ENCODE measurements at places on chromosomes 13 and 19.
A peak's percentile ranks its signal among the peaks of the same experiment; 100 is the strongest.

- no peak for DNase-seq
These were observed 39.2 kb downstream of the KCNC3 start for GRCh38 chr19:50290011-50290410.

DNA sequence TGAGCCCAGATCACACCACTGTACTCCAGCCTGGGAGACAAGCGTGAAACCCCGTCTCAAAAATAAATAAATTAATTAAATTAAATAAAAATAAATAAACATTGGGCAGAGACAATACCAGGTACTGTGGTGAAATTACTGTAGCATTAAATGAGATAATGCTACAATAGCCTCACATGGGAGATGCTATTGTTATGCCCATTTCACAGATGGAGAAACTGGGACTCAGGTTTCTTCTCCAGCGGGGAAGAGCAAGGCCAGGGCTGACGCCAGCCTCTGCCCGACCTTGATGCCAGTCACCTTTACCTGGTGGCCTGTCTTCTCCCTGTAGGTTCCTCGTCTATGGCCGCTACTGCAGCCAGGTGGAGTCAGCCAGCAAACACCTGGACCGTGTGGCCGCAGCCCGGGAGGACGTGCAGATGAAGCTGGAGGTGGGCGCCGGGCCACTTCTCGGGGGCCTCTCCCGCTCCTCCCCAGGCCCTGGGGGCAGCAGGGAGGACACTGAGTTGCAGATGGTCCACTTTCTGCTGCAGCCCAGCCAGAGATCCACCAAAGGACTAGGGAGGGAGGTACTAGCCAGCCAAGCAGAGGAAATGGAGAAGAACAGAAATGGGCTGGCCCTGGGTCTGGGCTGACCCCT, 53.9 kb downstream of the VAV1 start:
- DNase-seq: no peak

DNA sequence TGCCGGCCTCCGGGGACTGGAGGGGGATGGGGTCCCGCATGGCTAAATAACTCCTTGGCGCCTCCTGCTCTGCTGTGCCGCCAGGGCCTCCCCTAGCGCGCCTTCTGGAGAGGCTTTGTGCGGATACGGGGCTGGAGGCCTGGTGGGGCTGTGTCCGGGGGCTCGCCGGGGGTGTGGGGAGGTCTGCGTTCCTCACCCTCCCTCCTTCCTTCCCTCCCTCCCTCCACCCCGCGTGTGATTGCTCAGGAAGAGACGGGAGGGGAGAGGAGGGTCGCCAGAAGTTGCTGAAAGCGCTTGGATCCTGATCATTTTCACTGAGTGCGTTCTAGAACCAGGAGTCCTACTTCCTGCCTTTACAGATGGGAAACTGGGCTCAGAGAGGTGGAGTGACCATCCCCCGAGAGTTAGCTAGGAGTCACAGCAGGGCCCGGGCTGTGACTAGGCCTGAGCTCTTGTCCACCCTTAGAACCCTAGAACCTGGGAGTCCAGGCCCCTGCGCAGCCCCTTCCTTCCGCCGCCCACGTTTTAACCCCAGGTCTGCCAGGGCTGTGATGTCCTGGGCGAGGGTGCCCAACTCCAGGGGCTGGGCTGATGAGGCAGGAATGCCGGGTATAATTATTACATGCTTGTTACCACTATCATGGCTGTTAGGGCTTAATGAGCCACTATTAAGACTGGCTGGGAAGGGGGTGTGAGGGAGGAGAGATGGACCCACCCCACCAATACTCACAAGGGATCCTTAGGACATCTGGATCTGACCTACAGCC, 782 bp upstream of the JUND start:
- DNase-seq: peak; percentile 48

- no peak for DNase-seq
These were observed 17.5 kb downstream of the ZC3H13 start for GRCh38 chr13:46035066-46035465.

- DNase-seq: no peak
These were observed 63.4 kb downstream of the INSR start for GRCh38 chr19:7230826-7231225.

- DNase-seq: peak; percentile 44
These were observed 669 bp downstream of the GADD45B start for GRCh38 chr19:2476451-2477140.

DNA sequence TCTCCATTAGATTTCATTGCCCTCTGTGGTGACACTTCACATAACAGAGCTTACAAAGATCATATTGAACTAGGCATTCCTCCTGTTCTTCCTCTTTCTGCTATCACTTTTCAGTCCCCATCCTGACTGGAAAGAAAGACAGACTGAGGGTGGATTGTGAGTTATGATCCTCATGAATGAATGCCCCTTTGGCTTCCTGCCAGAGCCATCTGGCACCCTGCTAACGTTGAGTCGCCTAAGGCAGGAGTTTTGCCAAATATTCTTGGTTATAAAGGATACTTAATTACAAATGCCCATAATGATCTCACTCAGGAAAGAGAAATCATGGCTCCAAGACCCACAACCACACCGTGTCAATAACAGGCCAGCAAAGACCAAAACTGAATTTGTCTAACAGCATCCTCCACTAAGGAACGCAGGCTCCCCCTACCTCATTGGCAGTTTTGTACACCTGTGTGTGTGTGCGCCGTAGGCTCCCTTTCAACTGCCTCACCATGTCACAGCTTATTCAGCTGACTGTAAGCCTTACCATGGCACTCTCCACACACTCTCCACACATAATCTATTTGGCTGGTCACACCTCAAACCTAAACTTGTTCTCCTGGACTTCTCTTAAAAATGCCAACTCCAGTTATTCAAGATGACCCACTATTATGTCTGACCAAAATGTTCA, 15.5 kb downstream of the ZNF211 start:
- DNase-seq: no peak

DNA sequence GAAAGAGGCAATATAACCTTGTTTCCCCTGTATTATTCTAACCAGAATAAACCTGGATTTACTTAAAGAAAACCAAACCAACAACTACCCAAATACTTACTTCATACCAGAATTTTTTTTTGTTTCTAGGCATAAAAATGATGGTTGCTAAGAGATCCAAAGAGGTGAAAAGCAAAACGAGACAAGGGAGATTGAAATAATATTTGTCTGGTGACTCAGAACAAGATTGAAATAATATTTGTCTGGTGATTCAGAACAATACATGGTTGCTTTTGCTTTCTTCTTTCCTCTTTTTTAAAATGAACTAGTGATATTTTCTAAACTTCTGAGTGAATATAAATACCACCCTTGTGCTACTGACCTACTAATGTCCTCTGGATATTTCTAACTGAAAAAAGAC, 592.9 kb downstream of the KCTD12 start:
- DNase-seq: peak; percentile 13

DNA sequence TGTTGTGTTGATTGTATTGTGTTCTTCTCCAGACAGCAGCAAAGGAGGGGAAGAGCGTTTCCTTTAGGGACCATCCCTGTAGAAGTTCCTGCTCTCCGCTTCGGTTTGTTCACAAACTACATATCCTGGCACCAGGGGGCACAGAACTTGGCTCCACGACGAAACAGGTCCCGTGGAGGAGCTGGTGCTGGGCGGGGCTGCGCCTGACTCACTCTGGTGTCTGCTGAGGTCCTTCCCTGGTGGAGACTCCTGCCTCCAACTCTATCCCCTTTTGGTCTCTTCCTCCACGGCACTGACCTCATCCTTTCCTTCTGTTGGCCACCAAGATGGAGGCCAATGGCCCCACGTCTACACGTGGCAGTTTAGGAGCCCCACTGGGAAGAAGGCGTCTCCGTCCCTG, 14.7 kb downstream of the TMPRSS9 start:
- DNase-seq: no peak

- DNase-seq: peak; percentile 61
These were observed 299.0 kb downstream of the KLF12 start for GRCh38 chr13:73835138-73835721.

DNA sequence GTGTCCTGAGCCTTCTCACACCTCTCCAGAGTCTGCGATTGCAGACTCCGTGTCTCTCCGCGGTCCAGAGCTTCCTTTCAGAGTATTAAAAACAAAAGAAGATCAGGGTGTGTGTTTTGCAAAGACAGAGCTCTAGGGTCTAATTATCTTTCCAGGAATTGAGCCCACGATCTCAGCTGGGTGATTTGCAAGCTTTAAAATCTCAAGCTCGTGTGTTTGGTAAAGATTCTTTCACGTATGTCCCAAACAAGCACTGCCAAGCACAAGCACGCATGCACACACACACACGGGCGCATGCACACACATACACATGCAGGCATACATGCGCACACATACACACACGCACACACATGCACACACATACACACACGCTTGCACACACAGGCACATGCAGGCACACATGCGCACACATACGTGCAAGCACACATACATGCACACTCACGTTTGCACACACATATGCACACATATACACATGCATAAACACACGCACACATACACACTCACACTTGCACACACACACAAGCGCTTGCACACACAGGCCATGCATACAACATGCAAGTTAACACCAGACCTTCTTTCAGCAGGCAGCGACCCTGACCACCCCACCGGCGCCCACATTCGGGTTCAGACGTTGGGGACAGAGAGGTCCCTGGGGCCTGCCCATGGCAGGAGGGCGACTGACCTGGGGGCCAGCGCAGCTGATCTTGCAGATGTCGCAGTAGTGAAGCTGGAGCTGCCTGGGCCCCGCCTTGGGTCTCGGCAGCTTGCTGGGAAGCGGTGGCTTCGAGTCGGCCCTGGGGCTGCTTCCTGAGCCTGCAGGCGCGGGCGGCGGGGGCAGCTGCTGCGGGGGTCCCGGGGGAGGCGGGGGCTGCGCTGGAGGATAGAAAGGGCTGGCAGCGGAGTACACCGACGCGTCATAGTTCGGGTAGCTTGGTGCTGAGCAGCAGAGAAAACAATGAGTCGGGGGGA, 37.9 kb downstream of the ZFR2 start:
- DNase-seq: no peak

DNA sequence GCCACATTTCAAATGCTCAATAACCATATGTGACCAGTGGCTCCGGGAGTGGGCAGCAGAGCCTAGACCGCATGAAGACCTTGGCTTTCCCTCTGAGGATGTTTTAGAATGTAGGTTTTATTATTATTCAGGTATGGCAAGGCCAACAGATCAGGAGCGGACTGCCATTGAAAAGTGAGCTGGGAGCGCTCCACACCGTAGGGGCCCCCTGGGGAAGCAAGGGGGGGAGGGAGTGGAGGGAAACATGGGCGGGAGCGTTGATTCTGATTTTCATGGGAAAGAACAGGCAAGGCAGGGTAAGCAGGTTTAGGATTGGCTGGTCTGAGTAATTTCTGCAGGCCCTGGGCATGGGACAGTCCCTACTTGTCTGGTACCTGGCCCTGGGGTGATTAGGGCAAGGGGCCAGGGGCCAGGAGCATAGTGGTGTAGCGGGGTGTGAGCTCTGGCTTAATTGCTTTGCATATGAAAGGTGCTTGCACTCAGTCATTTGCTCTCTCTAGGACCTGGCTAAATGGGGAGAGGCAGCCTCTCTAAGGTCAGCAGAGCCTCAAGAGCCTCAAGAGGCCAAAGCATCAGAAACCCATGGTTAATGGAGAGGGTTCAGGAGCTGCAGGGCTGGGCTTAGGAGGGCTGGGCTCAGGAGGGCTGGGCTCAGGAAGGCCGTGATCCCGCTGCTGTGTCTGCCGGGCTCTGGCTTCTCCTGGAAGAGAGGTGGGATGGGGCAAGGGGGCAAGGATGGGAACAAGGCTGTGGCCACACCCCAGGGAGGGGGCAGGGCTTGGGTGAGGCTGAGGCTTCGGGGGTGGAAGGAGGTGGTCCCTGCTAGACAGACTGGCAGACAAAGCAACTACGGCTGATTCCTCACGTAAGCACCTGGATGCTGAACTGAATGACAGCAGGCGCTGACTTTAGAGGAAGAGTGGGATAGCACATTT, 82.0 kb upstream of the WASF3 start:
- no peak for DNase-seq

DNA sequence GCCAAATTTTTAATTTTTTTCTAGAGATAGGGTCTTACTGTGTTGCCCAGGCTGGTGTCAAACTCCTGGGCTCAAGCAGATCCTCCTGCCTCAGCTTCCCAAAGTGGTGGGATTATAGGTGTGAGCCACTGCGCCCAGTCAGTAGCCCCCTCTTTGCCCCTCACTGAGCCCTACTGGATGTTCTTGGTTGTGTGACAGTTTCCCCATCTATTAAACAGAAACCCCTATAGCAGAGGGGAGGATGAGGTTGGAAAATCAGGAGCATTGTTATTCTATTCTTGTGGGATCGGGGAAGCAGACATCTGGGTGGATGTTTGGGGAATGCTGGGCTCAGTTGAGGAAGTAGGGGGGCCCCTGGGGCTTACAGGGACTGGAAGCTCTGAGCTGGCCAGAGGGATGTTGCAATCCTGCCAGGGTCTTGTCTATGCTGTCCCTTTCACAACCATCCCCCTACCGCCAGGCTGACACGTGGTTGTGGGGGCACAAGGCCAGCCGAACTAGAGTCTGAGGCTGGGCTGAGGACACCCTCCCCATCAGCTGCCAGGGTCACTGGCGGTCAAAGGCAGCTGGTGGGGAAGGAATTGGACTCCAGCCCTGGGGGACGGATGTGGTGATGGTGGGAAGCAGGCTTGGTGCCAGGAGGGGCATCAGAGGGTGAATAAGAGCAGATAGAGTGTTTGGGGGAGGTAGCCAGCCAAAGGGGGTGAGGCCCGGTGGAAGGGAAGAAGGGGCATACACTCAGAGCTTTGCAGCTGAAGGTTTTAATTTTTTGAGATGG, 10.9 kb downstream of the APOC1 start:
- DNase-seq: no peak

GRCh38 chr13:32845952-32846950, 170.0 kb upstream of the KL start:
- DNase-seq: no peak

GRCh38 chr19:51576850-51577249, 5.8 kb downstream of the ZNF175 start:
- no peak for DNase-seq

GRCh38 chr19:29367791-29368222, 154.9 kb upstream of the UQCRFS1 start:
- no peak for DNase-seq

DNA sequence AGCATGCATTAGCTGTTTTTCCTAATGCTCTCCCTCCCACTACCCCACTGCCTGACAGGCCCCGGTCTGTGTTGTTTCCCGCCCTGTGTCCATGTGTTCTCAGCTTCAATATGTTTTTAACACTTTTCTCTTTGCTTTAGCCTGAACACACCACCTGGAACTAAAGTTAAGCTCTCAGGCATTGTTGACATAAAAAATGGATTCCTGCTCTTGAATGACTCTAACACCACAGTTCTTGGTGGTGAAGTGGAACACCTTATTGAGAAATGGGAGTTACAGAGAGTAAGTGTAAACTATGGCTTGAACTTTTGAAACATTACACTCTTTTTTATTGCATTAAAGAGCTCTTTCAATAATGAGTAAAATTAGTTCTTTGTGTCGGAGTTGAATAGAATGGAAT, 70.1 kb downstream of the TDRD3 start:
- DNase-seq: no peak

GRCh38 chr13:34139660-34140227, 321.8 kb downstream of the RFC3 start:
- DNase-seq: no peak

DNA sequence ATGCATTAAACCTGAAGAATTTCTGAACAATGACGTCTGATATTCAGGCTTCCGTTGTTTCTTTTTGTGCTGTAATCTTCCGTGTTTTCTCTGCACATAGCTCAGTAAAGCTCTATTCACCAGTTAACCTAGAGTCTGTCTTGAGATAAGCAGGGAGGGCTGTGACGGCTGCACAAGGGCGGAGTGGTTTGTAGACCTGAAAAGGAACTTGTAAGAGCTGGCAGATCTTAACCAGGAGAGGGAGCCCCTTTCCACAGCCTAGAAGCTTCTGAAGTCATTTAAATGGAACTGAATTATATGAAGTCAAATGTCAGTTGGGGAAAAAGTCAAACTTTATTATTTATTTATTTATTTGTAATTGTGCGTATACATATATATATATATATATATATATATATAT, 27.5 kb downstream of the DPRX start:
- no peak for DNase-seq

GRCh38 chr13:30037766-30038165, 187.3 kb upstream of the UBL3 start:
- DNase-seq: no peak

Measured in ACHN (cell line).